CD4-positive, CD25-positive, alpha-beta regulatory T cell (primary cell): ENCODE measurements at places on chromosomes 3 and 15.

DNA sequence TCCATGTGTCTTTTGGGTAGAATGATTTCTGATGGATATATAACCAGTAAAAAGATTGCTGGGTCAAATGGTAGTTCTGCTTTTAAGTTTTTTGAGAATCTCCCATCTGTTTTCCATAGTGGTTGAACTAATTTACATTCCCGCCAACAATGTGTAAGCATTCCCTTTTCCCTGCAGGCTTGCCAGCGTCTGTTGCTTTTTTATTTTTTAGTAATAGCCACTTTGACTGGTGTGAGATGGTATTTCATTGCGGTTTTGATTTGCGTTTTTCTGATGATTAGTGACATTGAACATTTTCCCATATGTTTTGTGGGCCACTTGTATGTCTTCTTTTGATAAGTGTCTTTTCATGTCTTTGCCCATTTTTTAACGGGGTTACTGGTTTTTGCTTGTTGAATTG, 36.3 kb upstream of the MB21D2 start:
- no peak for DNase-seq

- DNase-seq: no peak
Observed at GRCh38 chr3:133892541-133893231, 3.0 kb downstream of the RAB6B start.

DNA sequence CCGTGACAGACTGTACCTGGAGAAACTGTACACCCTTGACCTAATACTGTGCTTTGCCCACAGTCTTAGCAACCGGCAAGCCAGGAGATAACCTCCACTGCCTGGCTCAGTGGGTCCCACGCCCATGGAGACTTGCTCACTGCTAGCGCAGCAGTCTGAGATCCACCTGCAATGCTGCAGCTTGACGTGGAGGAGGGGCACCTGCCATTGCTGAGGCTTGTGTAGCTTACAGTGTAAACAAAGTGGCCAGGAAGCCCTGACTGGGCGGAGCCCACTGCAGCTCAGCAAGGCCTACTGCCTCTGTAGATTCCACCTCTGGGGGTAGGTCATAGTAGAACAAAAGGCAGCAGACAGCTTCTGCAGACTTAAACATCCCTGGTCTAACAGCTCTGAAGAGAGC, 189.3 kb downstream of the EDEM1 start:
- DNase-seq: no peak

- DNase-seq: no peak
Observed at GRCh38 chr15:61227950-61228936, 859 bp downstream of the RORA start.

GRCh38 chr3:120683671-120684301, 1.7 kb upstream of the HGD start:
- DNase-seq: no peak

DNA sequence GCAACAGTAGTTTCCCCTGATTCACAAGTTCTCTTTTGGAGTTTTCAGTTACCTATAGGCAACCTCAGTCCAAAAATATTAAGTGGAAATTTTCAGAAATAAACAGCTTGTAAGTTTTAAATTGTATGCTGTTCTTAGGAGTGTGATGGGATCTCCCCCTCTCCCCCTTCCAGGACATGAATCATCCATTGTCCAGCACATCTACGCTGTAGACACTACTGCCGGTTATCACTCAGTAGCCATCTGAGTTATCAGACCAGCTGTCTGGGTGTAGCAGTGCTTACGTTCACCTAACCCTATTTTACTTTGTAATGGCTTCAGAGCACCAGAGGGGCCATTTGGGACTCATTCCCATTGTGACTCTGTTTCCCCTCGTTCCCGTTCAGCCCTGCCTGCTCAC, 96.7 kb upstream of the PLXNA1 start:
- DNase-seq: no peak
